ENCODE measurements at places on chromosomes 7 and 10.

GRCh38 chr7:12583176-12583575 is 12.7 kb downstream of the SCIN start:
- DNase-seq = no peak

DNA sequence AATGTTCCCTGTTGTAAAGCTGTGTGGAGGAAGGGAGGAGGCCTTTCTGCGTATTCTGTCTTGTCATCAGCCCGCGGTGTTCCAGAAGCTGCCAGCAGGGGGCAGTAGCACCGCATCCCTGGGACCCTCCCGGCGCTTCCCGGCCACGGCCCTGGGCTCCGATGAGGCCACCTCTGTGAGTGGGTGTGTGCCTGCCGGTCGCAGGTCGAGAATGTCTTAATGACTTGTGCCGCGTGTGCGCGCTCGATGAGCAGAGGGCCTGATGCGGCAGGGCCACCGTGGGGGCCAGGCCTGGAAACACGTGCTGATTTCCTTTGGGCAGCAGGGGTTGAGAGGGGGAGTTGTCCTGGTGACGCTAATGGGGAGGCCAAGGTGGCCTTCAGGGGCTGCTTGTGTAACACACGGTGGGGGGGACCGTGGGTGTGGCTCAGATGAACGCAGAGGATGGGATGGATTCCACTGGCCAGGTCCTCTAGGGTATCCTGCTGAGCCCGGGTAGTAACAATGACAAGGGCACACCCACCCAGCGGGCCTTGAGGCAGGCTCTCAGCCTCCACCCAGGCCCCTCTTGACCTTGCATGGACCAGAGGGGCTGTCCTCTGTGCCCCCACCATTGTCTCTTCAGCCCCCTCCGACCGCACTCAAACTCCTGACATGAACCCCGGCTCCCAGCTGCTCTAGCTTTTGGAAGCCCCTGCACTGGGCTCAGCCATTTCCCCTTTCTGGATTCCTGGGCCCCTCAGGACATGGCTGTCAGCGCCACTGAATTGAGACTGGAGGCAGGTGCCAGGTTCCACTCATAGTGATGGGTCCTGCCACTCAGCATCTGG is 135.9 kb upstream of the PODXL start:
- peak; percentile 25 for DNase-seq

- DNase-seq = no peak
Measured at GRCh38 chr7:22931011-22931410, 82.9 kb downstream of the HYCC1 start.

DNA sequence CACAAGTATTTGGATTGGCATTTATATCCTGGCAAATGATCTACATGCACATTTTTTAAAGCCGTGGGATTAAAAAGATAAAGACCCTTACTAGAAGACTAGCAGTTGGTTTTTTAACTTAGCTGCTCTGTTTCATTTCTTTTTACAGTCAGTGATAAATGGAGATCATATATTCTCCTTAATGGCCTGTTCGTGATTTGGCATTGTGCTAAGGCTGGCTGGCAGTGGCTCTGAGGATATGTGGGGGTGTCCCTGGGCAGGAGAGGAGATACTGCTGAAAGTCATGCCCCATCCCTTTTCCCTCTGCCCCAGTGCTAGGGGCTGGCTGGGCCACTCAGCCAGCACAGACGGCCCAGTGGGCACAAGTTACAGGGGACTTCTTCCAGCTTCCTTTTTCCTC is 341.7 kb downstream of the PRPF18 start:
- no peak for DNase-seq

GRCh38 chr10:86846088-86846487 is 89.7 kb downstream of the BMPR1A start:
- no peak for DNase-seq

- DNase-seq = no peak
Measured at GRCh38 chr10:124196659-124197058, 103.3 kb upstream of the CHST15 start.

DNA sequence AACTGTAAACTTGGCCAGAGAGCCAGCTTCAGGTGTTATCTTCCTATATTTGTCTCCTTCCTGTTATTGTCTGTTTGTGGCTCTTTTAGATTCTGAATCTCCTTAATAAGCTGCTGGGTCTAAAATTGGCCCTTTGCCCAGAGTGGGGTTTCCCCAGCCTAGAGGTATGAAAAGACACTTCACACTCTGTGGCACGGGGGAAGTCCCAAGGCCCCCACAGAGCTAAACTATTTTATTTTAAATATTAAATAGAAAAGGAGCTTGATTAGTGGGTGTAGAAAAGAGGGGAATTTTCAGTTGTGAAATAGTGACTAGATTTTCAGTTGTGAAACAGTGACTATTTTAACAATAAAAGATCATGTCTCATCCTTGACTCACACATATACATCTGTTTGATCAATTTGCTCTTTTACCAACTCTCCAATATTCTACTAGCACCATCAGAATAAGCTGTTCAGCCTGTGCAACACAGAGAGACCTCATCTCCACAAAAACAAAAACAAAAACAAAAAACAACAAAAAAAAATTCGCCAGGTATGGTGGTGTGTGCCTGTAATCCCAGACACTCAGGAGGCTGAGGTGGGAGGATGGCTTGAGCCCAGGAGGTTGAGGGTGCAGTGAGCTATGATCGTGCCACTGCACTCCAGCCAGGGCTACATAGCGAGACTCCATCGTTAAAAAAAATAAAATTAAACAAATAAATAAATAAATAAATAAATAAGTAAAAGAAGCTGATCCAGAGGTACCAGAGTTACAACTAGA is 24.9 kb upstream of the ADO start:
- DNase-seq = no peak

- peak; percentile 37 for DNase-seq
Measured at GRCh38 chr7:69399401-69399800, 198.9 kb upstream of the AUTS2 start.

- no peak for DNase-seq
Measured at GRCh38 chr10:61992059-61992460, 90.6 kb downstream of the ARID5B start.

GRCh38 chr10:13120786-13121499 is 21.0 kb downstream of the OPTN start:
- no peak for DNase-seq

GRCh38 chr10:95319239-95319638 is 28.4 kb upstream of the PDLIM1 start:
- no peak for DNase-seq

DNA sequence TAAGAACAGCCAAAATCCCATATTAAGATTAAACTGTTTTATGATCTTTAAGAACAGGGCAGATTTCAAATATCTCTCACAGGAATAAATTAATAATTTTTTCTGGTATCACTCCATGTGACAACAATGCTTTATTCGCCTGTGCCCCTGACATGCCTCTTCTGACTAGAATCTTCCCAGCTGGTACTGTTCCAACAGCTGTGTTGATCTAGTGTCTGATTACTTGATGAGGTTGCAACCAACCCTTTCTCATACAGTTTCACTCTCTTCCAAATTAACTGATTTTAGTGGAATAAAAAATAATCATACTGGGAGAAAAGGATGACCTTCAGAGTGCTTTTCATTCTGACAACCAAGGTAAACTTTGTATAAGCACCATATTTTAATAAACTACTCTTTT is 151.9 kb downstream of the CHRM2 start:
- no peak for DNase-seq

DNA sequence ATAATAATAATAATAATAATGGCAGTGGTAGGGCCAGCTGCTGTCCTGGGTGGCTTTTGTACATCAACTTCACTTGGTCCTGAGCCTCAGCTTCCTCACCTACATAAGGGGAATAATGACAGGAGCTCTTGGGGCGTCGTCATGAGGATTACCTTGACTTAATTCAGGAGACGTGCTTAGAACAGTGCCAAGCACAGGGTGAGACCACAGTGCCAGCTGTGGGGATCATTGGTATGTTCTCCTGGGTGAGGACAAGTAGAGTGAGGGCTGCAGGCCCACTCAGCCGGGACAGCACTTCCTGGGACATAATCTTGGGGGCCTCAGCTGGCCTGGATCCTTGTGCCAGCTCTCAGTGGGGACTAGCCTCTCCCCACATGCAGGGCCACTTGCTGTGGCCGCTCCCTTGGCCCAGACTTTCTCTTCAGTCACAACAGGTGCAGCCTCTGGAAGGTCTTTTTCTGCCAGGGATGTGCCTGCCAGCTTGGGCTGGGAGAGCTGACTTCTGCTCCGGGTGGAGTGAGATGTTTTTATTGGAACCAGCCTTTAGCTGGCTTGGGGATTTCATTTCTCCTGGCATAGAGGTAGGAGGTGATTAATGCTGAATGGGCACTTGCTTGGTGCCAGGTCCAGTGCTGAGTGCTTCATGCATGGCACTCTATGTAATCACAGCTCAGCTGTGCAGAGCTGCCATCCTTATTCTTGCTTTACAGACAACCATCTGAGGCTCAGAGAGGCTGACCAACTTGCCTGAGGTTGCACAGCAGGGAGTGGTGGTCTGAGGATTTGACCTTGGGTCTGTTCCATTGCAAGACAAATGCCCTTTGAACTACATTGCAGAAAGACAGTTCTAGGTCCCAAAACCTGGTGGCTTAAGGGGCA is 45.3 kb downstream of the TSPAN15 start:
- no peak for DNase-seq

GRCh38 chr7:132614428-132615318 is 38.4 kb upstream of the PLXNA4 start:
- peak; percentile 17 for DNase-seq
